ENCODE measurements at places on chromosomes 4 and X.

DNA sequence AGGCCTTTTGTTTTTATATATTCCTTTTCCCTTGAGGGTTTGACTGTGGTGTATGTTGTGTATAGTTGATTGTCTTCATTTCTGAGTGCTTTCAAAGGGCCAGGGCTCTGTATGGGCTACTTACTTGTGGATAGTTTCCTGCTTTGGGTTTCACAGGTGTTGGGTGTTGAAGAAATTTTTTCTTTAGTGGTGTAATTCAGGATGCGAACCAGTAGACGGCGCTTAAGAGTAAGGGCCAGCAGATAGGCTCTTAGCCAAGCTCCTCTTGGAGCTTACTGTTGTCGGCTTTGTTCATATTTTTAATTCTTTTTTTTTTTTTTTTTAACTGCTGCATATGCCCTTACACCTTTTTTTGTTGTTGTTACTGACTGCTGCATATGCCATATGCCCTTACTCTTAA, 276.3 kb upstream of the GALNT7 start:
- DNase-seq = no peak

- no peak for DNase-seq
These were observed 19.5 kb upstream of the NFXL1 start for GRCh38 chr4:47933840-47934239.

GRCh38 chr4:82415922-82416365, 14.3 kb downstream of the HNRNPDL start:
- no peak for DNase-seq

GRCh38 chr4:40745285-40745984, 4.3 kb upstream of the NSUN7 start:
- no peak for DNase-seq

DNA sequence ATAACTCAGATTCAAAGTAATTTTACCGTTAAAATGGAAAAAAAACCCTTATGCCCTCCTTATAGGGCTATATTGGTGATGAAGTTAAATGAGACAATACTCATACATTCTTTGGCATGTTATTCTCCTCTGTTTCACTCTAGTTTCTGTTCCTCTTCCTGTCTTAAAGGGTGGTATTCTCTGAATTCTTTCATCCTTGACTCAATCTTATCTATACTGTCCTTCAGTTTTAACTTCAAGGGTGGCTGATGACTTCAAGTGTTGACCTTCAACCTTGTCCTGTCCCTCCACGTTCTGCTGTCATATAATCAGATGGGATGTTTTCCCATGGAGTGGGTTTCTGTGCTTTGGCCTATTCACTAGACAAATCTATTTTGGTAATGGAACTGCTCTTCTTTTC, 44.0 kb downstream of the ZNF518B start:
- no peak for DNase-seq

DNA sequence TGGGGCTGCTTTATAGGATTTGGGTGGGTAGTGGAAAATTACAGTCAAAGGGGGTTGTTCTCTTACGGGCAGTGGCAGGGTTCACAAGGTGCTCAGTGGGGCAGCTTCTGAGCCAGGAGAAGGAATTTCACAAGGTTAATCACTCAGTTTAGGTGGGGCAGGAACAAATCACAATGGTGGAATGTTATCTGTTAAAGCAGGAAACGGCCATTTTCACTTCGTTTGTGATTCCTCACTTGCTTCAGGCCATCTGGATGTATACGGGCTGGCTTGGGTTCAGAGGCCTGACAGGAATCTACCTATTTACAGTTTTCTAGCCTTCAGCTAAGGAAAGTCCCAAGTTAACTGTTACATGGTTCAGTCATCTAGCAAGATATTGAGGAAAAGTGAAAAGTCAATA, 1003.5 kb downstream of the STPG2 start:
- DNase-seq = no peak

GRCh38 chr4:160772668-160773067, 1391.1 kb downstream of the FSTL5 start:
- no peak for DNase-seq

GRCh38 chrX:15598026-15598425, 2.7 kb downstream of the ACE2 start:
- DNase-seq = no peak

- no peak for DNase-seq
These were observed 125.5 kb upstream of the MBNL3 start for GRCh38 chrX:132614297-132614696.

DNA sequence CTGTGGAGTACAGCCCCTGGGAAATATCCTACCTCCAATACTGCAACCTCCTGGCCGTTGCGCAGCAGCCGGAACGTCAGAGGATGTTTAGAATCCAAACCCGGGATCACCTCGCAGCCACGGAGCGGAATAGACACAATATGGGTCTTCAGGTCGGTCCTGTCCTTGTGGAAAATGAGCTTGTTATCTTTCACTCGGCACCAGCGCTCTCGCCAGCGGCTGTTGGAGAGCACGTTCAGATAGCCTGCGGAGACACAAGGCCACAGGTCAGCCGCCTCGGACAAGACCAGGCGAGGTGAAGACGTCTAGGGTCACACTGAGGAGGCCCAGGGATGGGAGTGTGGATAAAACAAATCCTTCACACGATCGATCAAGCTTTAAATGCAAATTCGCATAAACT, 139.3 kb downstream of the AFAP1 start:
- DNase-seq = no peak

DNA sequence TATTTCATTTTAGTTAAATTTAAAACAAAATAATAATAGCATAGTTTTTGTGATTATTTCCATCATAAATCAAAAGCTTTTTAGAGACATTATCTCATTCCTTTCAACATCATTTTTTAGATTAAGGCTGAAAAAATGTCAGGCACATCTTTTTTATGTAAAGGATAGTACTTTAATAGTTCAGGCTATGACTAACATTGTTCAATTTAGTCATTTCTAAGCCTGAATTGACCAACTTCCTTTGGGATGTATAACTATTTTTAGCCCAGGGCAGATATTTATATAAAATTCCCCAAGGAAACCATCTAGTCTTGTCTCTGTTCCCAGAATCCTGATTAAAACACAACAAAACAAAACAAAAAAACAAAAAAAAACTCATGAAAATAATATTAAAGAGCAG, 145.6 kb upstream of the PCDH18 start:
- DNase-seq = no peak

GRCh38 chr4:21742326-21742725, 206.2 kb downstream of the KCNIP4 start:
- no peak for DNase-seq

GRCh38 chrX:5117816-5118215, 1110.9 kb downstream of the NLGN4X start:
- no peak for DNase-seq

- no peak for DNase-seq
These were observed 424.3 kb downstream of the ARAP2 start for GRCh38 chr4:35820003-35820402.

- DNase-seq = no peak
These were observed 132.5 kb upstream of the FMR1 start for GRCh38 chrX:147779173-147779572.

- no peak for DNase-seq
These were observed 11.1 kb upstream of the LNX1 start for GRCh38 chr4:53602390-53602789.

DNA sequence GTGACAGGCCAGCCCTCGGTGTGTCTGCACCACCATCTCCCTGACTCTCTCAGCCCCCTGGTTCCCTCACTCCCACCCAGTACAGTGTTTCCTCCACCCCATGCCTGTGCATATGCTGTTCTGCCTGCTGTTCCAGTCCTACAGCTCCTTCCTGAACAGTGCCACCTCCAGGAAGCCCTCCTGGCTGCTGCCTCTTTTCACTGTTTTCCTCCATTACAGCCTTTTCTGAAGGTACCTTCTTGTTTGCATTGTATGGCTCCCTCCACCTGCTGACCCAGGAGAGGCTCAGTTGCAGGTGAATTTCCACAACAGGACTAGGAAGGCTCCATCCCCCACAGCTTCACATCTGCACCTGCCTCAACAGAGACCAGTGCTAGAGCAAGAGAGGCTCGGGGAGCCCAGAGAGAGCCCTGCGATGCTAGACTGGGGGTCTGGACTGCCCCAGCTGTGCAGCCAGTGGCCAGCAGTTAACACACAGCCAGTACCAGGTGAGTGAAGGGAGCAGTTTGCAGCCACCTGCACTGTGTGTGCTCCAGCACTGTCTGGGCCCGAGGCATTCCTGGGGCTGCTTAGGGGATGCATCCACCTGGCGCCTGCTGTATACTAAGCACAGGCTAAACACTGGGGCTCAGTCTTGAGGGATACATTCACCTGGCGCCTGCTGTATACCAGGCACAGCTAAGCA, 92.0 kb downstream of the ADRA2C start:
- no peak for DNase-seq

DNA sequence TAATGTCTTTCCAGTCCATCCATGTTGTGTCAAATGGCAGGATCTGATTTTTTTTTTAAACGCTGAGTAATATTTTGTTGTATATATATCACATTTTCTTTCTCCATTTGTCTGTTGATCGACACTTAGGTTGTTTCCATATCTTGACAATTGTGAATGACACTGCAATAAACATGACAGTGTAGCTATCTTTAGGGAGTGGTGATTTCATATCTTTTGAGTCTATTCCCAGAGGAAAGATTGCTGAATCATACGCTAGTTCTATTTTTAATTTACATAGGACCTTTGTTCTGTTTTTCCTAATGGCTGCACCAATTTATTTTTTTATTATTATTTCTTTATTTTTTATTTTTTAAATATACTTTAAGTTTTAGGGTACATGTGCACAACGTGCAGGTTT, 470.7 kb downstream of the CCSER1 start:
- no peak for DNase-seq

- DNase-seq = no peak
These were observed 9.4 kb upstream of the HERC5 start for GRCh38 chr4:88447371-88448095.

- no peak for DNase-seq
These were observed 555.1 kb upstream of the FRG1 start for GRCh38 chr4:189385579-189385978.

GRCh38 chrX:29952016-29952415, 263.3 kb upstream of the MAGEB2 start:
- DNase-seq = no peak

DNA sequence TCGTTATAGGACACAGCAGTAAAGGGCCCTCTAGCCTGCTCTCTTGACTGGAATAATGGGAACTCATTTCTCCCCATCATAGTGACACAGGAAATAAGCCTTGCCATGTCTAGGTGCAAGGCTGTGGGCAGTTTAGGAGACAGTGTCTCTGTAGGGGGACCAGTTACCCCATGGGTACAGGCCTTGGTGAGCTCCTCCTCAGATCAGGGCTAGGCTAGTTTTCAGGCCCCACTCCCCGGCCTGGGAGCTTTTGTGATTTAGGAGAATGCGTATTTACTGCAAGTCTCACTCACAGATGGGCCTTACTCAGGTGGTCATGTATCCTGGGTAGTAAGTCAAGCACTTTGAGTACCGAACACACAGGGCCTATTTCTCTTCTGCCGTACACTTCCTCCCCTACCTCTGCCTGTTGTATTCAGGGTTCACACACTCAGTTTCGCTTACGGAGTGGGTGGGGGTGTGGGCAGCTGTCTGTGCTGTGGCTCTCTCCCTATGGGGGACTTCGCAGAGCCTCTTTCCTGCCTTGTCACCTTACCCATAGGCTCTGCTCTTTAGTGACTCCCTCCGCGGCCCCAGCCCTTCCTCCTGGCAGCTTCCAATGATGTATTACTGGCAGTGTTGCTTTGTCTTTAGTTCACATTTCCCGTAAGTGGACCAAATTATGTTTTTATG, 34.2 kb downstream of the FAM193A start:
- no peak for DNase-seq

- DNase-seq = no peak
These were observed 199.5 kb upstream of the DIPK2B start for GRCh38 chrX:45400027-45400779.

GRCh38 chrX:17559728-17560379, 177.4 kb upstream of the SCML1 start:
- no peak for DNase-seq

DNA sequence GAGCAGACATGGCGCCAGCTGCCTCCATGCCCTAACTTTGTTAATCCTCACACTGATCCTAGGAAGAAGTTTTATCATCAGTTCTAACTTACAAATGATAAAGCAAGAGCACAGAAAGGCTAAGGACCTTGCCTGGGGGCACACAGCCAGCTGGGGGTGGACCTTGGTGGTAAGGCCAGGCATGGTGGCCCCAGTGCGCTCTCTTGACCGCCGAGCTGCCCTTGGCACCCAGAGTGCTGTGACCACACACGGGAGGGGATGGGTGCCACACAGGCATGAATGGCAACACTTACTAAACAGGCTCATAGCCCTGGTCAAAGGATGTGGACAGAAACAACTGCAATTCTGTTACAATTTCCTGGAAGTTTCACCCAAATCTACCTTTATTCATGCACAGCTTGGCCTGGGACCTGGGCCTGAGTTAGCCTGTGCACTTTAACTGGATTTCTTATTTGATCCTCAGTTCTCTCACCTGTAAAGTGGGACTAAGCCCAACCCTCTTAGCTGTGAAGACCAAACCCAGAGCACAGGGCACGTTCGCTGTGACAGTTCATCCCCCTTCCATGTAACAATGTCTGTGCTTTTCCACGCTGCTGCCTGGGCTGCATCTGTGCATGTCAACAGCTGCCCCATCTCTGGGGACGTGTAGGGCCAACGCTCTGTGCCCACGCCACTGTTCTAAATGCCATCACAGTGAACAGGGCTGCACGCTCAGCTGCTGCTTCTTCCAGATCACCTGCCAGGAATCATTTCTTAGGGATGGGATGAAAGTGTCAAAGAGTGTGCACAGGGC, 44.8 kb downstream of the ACOX3 start:
- DNase-seq = no peak

GRCh38 chr4:53786632-53787031, 195.3 kb upstream of the LNX1 start:
- no peak for DNase-seq

- DNase-seq = no peak
These were observed 272.9 kb downstream of the PPP1R2C start for GRCh38 chrX:42505016-42505415.

DNA sequence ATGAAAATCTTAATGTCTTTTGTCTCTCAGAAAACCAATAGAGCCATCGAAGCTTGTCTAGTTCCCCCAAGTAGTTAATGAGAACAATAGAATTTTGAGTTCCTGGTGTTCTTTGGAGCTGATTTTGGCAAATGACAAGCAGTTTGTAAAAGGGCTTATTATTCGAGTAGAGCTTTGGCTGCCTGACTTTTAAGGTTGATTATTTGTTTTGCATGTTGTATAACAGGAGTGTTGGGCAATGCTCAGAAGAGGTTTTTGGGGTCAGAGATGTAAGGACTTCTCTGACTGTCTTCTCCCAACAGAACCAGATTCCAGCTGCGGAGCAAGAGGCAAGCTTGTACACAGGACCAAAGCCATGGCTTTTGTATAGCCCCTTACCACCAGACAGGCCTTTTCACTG, 30.0 kb downstream of the ZCCHC12 start:
- no peak for DNase-seq

- no peak for DNase-seq
These were observed 25.3 kb upstream of the NAF1 start for GRCh38 chr4:163191999-163192398.

All from bone marrow (tissue), 2 donors.